ENCODE measurements at places on chromosomes 4 and X.
A peak's percentile ranks its signal among the peaks of the same experiment; 100 is the strongest.

GRCh38 chrX:72141372-72142004, 9.8 kb upstream of the RTL5 start:
- no peak for DNase-seq

- DNase-seq, result no peak
Measured at GRCh38 chr4:5199912-5200311, 148.6 kb downstream of the STK32B start.

GRCh38 chrX:130714135-130714534, 188.9 kb downstream of the ENOX2 start:
- no peak for DNase-seq

DNA sequence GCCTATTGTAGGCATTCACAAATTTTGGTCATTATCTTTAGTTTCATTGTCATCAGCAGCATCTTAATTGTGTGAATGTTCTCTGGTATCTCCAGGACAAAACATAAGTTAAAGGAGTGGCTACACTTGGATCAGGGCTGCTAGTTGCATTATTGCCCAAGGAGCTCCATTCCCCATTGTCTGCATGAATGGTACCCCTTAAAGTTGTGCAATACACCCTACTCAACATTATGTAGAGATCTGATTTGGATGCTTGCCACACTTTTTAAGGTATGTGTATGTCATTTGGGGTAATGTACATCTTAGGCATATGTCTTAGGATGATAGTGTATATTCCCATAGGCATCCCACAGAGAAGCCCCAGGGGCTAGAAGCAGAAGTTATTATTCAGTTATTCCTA, 2.9 kb downstream of the GRXCR1 start:
- no peak for DNase-seq

DNA sequence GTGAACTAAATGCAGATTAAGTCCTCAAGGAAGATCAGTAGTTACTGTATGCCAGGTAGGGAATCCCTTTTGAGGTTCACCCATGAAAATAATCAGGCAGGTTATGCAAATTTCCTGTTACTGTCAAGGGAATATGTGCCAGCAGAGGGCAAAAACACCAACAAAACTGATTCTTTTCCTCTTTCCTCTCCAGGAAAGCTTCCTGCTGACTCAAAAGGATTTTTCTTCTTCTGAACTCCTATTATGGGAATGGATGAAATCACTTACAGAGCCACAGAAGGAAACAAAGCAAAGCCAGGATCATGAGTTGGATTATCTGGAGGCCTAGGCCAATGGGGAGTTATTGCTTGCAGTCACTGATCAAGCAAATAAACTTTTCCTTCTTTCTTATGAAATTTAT, 49.7 kb downstream of the TMPRSS11F start:
- no peak for DNase-seq

GRCh38 chr4:108926061-108926460, 163.2 kb upstream of the ETNPPL start:
- DNase-seq, result no peak

DNA sequence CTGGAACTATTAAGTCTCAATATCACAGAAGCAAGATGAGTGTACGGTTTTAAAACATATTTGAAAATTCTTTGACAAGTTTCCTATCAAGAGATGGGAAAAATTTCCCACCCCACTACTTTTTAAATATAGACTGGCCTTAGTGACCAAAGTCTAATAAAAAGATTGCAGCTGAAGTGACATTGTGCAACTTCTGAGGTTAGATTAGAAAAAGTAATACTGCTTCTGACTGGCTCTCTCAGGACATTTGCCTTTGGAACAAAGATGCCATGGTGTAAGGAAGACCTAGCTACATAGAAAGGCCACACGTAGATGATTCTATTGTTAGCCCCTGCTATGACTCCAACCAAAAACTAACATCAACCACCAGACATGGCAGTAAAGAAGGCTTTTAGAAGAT, 138.7 kb upstream of the FAM47C start:
- DNase-seq, result no peak

DNA sequence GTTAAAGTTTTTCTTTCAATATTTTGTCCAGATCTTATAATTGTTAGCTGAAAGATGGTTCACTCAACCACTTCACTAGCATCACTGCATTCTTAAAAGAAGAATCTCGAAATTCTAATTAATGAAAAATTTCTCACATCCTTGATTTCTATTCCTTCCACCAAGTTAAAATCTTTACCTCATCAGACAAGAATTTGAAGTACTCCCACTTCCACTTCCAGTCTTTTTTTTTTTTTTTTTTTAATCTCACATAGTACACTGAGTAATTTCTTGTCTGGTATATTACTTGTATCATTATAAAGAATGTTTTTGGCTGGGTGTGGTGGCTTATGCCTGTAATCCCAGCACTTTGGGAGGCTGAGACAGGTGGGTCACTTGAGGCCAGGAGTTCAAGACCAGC, 73.2 kb downstream of the FBXW7 start:
- DNase-seq, result no peak

DNA sequence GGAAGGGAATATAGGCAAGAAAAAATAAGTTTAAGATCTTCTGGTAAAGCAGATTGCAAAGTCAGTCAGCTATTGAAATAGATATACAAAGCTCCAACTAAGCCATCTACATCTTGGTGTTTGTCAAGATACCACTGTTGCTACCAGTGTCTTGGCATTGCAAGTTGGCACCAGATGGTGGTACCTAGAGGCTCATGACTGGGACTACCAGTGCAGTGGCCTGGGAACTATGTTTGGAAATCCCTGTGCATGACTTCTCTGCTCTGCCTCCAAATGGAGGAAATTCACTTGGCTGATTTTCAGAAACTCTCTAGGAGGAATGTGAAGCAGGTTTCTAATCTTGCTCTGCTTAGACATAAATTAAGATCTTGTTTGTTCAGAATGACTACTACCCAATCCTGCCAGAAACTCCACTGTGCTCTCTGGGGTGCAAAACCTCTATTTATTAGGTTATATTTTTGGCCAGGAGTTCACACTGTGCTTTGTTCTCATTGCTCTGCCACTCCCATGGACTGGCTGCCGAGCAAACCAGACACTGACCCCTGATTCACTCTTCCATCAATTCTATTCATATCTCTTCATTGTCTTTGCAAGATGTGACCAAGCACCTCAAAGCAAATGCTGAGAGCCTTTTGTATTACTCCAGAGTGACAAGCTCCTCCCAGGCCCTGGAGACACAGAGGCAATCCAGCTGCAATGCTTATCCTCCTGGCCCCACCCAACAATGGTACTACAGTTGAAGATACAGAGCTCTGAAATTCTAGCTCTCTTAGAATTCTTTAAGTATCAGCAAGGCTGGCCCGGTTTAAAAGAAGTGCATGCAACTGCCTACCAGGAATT, 272.3 kb upstream of the FGF16 start:
- DNase-seq, result no peak

DNA sequence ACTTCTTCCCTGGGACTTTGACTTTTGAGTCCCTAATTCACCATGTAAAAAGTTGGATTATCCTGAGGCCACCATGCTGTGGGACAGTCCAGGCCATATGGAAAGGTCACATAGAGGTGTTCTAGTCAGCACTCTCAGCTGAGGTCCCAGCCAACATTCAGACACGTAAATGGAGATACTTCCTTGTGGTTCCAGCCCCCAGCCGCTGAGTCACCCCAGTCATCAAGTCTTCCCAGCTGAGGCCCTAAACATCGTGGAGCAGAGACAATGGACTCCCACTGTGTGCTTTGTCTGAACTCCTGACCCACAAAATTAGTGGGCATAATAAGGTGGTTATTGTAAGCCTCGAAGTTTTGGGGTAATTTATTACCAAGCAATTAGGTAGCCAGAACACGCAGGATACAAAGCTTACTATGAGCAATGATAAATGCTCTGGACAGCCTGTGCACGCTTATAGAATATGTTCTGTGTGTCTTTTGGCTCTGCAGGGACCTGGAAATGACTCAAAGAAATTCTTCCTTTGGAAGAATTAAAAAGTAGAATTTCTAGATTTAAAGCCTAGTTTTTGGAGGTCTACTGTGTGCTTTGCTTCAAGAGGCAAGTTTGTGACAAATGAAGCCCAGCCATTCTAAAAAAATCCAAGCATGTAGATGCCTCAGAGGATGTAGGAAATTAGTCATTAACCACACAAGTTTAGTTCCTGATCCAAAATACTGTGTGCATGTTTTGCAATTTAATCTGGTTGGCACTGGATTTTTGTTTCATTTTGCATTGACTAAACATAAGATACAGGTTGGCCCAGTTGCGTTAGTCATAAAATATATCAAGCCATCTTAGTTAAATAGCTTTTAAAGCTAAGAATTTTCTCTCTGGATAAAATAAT, 33.2 kb upstream of the SLC9A7 start:
- DNase-seq, result peak; percentile 16

DNA sequence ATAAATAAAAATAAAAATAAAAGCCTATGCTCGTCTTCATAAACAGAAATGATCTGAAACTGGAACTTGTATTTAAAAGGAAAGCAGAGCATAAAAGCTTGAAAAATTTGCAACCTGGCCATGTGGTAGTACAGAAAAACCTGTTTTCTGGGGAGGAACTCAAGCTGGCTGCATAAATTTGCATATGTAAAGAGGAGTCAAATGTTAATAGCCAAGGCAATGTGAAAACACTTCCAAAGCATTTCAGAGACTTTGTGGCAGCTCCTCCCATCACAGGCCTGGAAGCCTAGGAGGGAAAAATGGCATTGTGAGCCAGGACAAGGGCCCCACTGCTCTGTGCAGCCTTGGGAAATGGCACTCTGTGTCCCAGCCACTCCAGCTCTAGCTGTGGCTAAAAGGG, 727.9 kb upstream of the DIAPH2 start:
- DNase-seq, result no peak

DNA sequence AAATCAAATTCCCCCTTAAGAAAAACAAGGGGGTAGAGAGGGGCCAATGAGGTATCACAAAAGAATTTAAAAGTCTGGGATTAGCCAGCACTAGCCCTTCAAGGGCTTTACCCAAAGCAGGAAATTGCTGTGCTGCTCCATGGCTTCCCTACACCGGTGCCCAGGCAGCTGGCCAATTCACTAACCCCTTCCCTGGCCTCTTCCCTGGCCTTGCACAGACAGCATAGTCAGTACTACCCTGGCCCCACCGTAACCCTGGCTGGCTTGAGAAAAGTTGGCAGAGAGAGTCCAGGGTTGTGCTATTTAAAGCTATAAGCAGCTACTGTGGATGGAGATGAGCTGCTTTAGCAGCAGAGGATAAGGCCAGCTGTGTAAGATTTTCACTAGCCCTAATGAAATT, 43.1 kb downstream of the ADAMTS3 start:
- DNase-seq, result no peak

GRCh38 chrX:68307769-68308168, 125.5 kb downstream of the OPHN1 start:
- no peak for DNase-seq
